ENCODE measurements at places on chromosomes 7 and 10.

DNA sequence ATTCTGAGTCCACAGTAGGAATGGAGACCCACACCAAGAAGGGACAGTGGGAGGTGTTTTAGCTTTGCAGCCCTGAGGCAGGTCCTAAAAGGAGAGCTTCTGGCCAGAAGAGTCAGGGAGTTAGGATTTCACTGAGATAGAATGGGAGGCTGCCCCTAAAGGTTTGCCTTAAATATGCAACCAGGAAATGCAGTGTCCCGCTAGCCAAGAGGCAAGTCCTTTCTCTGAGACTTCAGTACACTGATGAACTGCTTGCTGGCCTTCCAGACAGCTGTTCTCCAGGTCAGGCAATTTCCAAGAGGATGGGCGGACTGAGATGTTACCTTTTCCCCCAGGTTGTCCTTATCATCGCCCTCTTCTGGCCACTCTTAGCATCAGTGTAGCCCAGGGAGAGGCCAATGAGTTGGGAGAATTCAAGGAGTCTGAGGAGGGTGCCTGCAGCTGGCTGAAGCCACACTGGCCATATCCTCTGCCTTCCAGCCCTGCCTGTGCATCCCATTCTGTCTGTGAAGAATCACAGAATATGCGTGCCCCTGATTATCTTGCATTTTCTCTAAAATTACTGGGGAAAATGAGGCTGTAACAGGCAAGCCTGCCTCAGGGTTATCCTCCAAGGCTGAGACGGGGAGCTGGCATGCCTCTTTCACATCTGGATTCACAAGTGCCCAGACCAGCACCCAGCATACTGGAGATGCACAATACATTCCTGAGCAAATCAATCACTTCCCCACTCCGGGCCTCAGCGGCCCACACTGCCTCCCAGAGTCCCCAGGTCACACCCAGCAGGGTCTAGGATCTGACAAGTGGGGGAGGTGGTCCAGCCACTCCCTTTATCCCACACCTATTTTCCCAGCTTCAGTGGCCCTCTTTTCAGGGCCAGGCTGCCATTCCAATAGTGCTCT, 2.4 kb downstream of the TLL2 start:
- DNase-seq, result peak; percentile 28

DNA sequence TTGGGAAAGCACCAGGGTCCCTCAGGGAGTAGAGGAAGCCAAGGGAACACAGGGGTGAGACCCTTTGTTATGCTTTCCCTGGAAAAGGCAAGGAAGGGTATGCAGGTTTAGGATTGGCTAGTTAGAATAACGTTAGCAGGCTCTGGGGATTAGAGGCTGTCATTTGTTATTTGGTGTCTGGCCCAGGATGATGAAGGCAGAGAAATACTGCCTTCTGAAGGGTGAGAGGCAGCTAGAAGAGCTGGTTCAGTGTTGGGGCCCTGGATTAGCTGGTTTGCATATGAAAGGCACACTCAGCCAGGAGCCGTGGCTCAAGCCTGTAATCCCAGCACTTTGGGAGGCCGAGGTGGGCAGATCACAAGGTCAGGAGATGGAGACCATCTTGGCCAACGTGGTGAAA, 3.0 kb upstream of the PILRA start:
- DNase-seq, result no peak

DNA sequence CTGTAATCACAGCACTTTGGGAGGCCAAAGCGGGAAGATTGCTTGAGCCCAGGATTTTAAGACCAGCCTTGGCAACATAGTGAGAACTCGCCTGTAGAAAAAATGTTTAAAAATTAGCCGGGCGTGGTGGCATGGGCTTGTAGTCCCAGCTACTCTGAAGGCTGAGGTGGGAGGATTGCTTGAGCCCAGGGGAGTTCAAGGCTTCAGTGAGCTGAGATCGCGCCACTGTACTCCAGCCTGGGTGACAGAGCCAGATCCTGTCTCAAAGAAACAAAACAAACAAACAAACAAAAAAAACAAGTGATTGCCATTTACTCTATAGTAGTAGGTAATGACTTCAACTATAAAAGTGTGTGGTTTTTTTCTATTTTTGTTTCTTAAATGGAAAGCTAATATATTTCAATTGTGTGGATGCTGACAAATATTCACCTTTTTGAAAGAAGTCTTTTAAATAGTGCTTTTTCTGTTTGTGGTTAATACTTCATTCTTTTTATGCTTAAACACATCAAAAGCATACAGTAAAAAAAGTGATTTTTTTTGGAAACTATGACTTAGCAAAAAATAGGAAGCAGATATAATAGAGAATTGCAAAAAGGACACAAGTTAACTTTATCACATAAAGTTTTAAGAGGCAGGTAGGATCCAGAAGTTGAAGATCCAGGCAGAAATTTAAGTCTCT, 48.4 kb downstream of the ZNF277 start:
- DNase-seq, result no peak

DNA sequence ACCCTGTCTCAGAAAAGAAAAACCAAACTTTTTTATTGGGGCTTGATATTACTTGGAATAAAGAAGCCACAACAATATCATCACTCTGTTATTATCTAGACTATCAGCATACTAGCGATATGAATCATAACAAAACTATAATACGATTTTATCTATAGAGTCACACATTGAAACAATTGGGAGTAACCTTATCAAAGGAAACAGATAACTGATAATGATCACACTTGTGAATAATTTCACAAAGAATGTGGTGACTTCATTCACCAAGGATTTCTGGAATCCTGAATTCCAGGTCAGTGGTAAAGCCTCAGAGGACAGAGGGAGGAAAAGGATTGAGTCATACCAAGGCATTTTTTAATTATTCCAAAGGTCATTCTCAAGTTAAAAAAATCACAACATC, 32.1 kb upstream of the NMT2 start:
- no peak for DNase-seq

GRCh38 chr7:157228864-157229422, 90.2 kb downstream of the UBE3C start:
- peak; percentile 7 for DNase-seq

DNA sequence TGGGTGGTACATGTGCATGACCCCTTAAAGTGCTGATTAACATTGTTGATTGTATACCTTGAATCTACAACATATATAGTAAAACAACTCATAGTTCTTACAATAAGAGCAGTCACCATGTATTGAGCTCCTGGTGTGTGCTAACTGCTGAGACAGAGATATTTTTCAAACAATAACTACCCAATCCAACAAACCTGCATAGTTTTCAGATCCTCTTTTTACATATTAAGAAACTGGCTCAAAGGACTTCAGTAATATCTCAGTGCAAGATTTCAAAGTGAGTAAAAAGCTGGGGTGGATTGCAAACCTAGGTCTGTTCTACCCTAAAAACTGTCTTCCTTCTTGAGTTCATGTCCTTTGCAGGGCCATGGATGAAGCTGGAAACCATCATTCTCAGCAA, 272.2 kb downstream of the SNX13 start:
- DNase-seq, result no peak
